ENCODE measurements at places on chromosomes 2 and 18.

DNA sequence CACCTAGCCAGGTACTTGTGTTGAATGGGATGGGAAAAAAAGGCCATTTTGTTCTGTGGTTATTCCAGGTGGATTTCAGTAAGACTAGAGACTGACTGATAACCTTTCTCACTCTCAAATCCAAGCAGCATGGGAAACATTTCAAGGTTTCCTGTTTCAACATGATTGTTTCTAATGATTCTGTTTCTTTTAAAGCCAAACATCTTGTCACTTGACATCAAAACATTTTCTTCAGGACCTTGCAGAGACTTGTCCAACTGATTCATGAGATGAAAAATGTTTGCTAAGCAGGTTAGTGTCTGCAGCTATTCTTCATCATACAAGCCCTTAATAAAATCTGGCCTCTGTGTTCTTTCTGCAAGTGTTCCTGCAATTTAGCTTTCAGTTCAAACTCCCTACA, 456.5 kb upstream of the CWC22 start:
- DNase-seq, result no peak

DNA sequence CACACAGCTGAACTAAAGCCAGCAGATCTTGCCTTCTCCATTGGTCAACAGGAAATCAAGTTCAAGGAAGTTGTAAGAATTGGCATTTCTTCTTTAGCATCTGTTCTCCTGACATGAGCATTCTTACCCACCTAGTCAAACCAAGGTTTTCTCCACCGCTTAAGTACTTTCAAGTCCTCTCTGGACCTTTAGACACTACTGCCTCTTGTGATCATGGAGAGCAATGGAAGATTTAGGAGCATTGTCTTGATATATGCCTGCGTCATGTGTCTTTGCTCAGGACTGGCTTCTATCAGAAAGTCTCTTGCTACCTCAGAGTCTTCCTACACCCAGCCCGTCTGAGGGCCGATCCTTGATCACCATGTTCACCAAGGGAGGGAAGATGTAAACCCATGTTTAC, 262.2 kb downstream of the PHLPP1 start:
- no peak for DNase-seq

GRCh38 chr18:3104190-3105054, 91.5 kb upstream of the LPIN2 start:
- DNase-seq, result peak; percentile 52

- DNase-seq, result no peak
These were observed 86.5 kb downstream of the LIPG start for GRCh38 chr18:49648326-49648725.

DNA sequence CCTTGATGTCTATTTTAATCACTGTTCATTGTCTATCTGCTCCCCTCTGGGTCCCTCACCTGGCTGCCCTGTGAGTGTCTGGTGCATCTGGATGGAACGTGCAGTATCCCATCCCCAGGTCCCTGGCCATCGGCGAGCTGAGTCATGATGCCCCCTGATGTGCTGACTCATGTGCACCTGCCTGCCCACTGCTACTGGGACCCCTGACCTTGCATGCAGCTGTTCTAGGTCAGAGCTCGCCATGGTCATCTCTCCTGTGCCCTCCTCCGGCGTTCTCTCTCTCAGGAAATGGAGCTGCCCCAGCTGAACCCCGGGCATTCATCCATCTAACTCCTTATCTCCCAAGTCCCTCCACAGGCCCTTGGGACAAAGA, 516.2 kb upstream of the HS6ST1 start:
- DNase-seq, result no peak

DNA sequence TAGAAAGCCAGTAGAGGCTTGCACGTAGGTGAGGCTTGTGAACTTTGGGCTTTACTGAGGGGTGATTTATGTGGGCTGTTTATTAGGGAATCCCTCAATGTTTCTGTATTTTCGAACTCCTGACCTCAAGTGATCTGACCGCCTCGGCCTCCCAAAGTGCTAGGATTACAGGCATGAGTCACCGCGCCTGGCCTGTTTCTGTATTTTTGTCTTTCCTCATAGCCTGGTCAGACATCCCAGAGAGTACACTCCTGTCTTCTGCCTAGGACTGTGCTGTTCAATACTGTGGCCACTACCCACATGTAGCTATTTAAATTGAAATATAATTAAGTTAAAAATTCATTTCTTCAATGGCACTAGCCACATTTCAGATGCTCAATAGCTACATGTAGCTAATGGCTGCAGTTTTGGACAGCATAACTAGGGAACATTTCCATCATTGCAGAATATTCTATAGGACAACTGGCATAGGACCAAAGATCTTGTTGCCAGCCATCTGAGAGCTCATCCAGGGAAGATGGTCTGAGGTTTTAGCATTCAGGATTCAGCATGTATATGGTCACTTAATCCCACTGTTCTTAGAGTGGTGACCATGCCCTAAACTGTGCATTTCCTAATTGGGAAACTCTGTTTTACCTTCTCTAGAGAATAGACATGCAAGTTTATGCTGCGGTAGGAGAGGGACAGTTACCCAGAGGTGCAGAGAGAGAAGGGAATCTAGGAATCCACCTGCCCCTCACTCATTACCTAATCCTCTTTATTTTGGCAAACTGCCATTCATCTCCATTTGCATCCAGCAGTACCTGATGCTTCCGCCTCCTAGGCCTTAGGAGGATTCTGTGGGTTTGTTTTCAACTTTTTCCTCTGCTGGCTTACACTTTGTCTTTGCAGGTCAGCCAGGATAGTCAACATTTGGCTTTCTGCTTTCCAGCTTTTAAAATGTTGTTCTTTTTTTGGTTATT, 64.4 kb downstream of the LCLAT1 start:
- peak; percentile 13 for DNase-seq

Measured in fibroblast of skin of right quadriceps (primary cell).